ENCODE measurements at places on chromosomes 5 and 9.
A peak's percentile ranks its signal among the peaks of the same experiment; 100 is the strongest.

GRCh38 chr5:35622974-35623373 is 5.3 kb downstream of the SPEF2 start:
- no peak for DNase-seq

DNA sequence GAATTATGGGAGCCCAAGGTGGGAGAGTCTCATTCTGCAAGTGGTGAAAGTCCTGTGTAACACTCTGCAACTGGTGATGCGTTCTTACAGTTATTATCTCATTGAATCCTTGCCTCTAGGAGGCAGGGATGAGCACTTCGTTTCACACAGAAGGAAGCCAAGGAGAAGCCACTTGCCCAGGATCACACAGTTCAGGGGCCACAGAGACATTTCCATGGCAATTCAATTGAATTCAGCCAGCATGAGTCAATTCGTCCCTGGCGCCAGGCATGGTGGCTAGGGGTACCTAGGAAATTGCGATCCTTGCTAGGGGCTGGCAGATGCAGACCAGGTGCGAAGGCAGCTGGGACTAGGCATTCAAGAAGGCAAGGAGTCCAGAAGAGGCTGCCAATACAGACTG is 26.2 kb downstream of the LHX2 start:
- no peak for DNase-seq

- DNase-seq: peak; percentile 69
Measured at GRCh38 chr5:176647843-176648473, 674 bp downstream of the TSPAN17 start.

DNA sequence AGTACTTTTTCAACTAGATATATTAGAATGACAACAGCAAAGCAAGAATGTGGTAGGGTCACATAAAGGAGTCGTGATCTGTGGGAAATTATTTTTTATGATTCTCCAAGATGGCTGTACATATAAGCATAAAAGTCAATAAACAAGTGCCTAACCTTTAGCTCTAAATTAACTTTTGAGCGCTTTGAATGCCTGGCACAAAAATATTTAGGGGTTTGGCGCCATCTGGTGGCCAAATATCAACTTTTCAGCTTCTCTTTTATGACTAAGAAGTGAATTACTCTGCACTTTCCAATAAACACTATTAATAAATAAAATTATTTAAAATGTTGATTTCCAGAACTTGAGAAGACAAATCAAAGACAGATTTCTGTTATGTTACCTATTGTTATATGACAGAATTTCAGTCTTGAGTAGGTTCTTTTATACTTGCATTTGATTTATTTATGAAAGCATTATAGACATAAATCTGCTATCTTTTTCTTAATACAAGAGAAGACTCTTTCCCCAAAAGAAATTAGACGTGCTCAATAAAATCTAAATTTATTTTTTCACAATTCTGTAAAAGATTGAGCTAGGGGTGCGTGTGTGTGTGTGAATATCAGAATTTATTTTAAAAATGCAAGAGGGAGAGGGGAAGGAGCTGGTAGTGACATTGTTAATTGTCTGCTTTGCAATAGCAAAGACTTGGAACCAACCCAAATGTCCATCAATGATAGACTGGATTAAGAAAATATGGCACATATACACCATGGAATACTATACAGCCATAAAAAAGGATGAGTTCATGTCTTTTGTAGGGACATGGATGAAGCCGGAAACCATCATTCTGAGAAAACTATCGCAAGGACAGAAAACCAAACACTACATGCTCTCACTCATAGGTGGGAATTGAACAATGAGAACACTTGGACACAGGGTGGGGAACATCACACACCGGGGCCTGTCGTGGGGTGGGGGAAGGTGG is 36.7 kb upstream of the ARRDC3 start:
- peak; percentile 50 for DNase-seq

GRCh38 chr9:120941046-120941770 is 14.6 kb upstream of the TRAF1 start:
- DNase-seq: no peak

DNA sequence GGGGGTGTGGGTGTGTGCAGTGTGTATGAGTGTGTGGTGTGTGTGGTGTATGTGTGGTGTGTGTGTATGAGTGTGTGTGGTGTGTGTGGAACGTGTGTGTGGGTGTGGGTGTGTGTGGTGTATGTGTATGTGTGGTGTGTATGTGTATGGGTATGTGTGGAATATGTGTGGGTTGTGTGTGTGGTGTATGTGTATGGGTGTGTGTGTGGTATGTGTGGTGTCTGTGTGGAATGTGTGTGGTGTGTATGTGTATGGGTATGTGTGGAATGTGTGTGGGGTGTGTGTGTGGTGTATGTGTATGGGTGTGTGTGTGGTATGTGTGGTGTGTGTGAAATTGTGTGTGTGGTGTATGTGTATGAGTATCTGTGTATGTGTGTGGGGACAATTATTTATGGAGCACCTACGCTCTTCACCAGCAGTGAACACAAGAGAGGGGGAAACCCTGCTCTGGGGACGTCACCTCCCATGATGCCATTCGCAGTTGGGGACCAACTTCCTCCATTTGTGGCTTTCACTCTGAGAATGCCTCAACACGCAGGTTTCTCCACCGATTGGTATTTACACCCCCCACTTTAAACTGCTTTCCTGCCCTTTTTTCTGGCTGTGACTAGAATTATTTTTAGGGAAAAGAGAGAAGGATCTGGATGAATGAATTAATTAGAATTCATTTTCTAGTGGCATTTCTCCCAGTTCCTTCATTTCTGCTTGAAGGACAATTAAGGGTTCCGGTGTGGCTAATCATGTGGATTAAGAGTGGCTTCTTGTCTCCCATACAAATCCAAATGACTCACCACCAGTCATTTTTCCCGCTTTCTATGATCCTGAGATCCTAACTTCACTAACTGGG is 238.1 kb downstream of the ROR2 start:
- no peak for DNase-seq

DNA sequence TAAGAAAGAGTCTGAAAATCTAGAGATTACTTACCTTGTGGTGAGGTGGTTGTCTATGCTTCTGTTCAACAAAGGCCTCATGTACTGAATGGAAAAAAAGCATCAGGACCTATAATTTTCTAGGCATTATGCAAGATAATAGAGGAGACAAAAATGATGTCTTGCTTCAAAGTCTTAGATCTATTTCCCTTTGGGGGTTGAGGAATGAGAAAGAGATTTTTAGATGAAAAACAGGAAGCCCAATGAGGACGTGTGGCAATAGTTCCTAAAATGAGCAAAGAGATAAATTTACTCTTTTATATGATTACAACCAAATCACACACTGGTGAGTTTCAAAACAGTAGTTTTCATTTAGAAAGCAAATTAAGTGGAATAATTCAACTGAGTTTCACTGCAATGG is 99.5 kb downstream of the GHR start:
- DNase-seq: no peak

DNA sequence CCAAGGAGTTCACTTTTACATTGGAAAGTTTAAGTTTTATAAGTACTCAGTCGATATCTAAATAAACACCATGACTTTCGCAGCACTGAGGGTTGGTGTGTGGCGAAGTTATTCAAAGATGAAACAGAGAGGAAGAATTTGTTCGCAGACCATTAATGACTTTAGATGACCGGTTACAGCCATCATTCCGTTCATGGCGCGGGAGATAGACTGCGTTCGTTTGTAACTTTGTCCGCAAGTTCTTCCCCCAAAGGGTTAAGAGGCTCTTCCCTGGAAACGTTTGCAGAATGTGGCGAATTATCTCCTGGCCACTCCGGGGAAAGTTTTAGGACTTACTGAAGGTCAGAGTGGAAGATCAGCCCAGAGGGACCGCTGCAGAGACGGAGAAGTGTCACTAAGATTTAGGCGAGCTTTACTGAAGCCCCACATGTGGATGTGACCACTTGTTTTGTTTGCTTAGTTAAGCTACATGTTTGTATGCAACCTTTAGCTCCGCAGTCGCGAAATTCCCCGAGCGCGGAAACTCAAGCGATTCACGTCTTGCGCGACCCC is 2.2 kb upstream of the FOXD1 start:
- DNase-seq: peak; percentile 62

- DNase-seq: no peak
Measured at GRCh38 chr9:136333486-136333885, 6.1 kb downstream of the GPSM1 start.

- DNase-seq: no peak
Measured at GRCh38 chr9:70121818-70122436, 78.3 kb downstream of the MAMDC2 start.

GRCh38 chr9:70222354-70222753 is 36.4 kb upstream of the SMC5 start:
- no peak for DNase-seq

GRCh38 chr9:127135056-127135745 is 12.8 kb upstream of the ANGPTL2 start:
- DNase-seq: no peak

GRCh38 chr5:164235300-164235891 is 730.0 kb downstream of the MAT2B start:
- DNase-seq: peak; percentile 97

DNA sequence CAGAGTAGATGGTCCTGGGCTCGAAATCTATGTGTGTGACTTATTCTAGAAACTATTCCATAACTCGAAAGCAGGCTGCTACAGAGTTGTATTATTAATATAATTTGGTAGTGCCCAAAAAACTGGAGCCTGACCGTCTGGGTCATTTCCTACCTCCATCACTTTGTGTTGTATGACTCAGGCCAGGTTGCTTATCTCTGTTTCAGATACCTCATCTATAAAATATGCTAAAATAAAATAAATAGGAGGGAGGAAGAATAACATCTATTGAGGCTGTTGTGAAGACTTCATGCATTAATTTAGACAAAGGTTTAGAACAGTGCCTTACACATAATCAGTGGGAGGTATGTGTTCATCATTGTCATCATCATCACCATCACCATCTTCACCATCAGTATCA is 57.7 kb downstream of the PDE4D start:
- DNase-seq: no peak

- DNase-seq: peak; percentile 24
Measured at GRCh38 chr9:114995681-114996221, 65.4 kb upstream of the TNFSF8 start.

DNA sequence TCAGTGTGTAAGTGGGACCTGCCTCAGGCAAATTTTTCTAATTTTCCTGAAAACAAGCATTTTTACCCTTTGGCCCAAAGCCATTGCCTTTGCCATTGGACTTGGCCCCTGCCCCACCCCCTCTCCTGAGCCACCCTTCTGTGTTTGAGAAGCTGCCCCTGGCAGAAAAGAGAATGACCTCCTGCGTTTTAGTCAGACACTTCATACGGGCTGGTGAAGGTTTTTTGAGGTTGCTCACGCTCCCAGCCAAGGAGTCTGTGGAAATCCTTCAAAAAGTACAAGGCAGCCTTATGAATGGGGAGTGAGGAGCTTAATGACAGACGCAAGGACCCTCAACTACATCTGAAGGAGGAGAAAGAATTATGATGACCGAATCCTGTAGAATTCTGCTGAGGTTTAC is 308.9 kb downstream of the SLIT3 start:
- peak; percentile 70 for DNase-seq

Data from lung (tissue), 17 donors.